ENCODE measurements at places on chromosomes 2 and 18. TPM values are rescaled to one million over a fixed set of nuclear protein-coding genes. Genes with fewer than 3 reads are reported as not detected.

DYSF gene
- 36.7 TPM for polyA plus RNA-seq

CPO gene
- 0.52 TPM for polyA plus RNA-seq

ZNF24 gene
- 15.4 TPM for polyA plus RNA-seq

MAP3K19 gene
- polyA plus RNA-seq: not detected

CRYGC gene
- not detected for polyA plus RNA-seq

AMER3 gene
- polyA plus RNA-seq: 0.02 TPM

DNA sequence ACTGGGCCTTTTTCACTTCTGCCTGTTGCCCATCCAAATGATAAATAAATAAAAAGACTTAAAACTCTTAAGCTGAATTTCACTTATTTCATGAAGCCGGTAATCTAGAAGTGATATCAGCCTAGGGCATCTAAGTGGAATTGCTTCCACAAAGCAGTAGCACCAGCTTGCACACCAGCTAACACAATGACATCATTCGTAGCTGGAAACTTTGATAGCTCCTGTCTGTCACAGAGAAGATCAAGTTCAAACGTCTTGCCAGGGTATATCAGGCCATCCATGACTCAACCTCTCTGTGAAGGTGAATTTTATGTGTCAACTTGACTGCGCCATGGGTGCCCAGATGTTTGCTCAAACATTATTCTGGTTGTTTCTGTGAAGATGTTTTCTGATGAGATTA lies 161.7 kb upstream of the MYT1L start:
- DNase-seq: no peak

GRCh38 chr2:37653805-37654378 lies 17.6 kb downstream of the CDC42EP3 start:
- DNase-seq: peak; percentile 76

GRCh38 chr18:64528646-64529045 lies 379.8 kb upstream of the LINC00305 start:
- DNase-seq: no peak

DNA sequence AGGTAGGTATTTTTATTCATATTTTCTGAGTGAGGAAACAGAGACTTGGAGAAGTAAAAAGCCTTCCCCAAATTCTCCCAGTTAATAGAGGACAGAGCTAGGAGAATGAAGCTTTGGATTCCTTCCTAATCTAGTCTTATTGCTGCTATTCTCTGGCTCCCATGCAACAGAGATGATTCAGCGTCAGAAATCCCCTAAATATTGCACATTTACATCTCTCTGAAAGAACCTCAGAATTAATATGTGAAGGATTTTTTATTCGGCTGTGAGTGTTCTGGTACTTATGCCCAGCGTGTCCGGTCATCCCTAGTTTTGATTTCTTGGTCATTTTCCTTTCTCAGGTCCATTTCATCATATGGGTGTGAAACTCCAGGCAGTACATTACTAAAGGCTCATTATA lies 91.2 kb upstream of the SESTD1 start:
- DNase-seq: no peak

DNA sequence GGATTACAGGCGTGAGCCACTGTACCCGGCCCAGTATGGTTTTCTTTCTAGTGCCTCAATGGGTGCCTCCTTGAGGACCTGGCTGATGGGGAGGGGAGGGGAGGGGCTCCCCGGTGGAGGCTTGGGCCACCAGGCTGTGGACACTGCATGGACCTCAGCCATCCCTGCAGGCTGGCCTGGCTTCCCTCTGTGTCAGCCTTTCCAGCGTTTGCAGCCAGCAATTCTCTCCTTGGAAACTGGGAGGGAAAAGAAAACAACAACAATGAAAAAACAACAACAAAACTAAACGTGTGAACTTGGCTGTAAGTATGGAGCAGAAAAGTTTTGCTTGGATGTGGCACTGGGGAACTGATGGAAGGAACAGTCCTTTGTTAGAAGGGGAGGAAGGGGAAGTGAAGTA lies 159.3 kb downstream of the GLI2 start:
- DNase-seq: peak; percentile 74

DNA sequence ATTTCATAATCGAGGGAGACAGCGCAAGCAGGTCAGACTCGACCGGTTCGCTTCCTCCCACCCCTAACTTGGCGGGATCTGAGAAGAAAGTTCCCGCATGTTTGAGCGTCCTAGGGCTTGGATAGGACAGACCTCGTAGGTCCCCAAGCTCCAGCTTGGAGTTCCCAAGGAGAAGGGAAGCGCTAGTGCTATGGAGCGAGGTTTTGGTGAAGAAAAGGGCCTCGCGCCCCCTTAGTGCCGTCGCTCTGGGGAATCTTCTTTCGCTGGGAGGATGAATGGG lies 11.6 kb upstream of the SKOR2 start:
- DNase-seq: no peak

- DNase-seq: peak; percentile 40
These were observed 523.5 kb upstream of the ZEB2 start for GRCh38 chr2:145043399-145043834.

- DNase-seq: no peak
These were observed 92.2 kb upstream of the TGFA start for GRCh38 chr2:70645733-70646419.

- DNase-seq: no peak
These were observed 39.6 kb downstream of the CRACDL start for GRCh38 chr2:98896416-98896815.

GRCh38 chr2:4693266-4693665 lies 989.9 kb downstream of the DCDC2C start:
- no peak for DNase-seq

- no peak for DNase-seq
These were observed 110.7 kb upstream of the STPG4 start for GRCh38 chr2:47265751-47266231.

DNA sequence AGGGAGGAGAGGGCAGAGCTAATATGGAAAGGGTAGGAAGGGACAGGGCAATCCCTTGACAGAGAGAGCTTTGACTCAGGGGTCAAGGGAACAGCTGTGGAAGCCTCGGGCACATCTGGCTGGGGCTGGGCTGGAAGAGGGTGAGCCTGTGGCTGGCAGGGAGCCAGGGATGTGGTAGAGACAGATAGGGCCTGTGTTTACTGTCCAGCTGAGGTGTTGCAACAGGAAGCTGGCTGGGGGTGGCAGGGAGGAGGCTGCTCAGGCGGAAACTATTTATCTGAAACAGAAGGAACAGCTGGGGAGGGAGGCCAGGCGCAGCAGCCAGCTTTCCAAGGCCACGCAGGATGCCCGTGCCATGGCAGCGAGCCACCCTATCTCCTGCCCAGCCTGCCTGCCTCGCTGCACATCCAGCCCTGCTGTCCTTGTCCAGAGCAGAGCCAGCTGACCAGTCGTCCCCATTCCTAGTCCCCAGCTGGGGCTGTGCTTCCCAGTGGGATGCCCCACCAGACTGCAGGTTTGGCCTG lies 264.7 kb downstream of the CYP26B1 start:
- peak; percentile 91 for DNase-seq

GRCh38 chr2:4898706-4899105 lies 793.5 kb upstream of the SOX11 start:
- DNase-seq: no peak

DNA sequence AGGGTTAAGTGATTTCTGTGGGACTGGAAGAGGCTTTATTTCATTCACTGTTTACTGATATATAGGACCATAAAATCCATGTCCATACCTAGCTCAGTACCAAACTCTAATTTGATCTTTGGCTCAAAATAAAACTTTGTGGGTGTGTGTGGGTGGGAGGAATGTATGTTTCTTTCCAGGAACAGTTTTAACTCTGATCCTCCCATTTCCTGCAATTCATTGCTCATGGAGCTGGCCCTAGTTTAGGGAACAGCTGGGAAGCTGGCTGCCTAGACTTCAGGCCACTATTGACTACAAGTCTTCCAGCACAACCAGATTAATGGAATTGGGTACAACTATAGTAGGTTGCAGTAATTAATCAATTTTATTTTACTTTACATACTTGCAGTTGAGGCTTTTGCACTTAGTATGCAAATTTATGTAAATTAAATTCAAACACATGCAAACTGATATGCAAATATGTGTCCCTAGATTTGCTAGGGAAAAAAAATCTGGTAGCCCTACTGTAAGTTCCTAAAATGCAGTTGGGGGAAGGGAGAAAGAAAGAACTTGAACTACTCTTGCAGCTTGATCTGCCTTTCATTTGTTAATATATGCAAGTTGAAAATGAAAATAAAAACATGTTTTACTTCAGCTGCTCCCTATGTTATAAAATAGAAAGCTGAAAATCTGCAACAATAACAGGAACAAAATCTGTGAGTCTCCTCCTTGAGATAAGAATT lies 1070.3 kb upstream of the CELF4 start:
- DNase-seq: no peak

DNA sequence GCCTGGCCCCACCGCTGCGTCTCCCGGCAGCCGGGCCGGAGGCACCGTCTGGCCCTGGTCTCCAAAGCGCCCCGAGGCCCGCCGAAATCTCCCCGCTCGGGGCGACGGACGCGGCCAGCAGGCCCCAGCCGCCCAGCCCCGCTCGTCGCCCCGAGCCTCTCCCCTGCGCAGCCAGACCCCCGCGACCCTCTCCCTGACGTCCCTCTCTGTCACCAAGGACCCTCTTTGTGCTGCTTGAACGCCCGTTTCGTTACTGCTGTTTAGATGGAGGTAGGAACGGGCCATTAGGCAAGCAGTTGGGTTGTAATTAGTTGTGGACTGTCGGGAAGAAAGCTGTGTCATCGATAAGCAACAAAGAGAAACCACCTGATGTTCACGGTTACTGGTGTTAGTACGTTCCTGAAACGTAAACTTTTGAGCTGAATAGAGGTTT lies 686 bp downstream of the UBXN4 start:
- DNase-seq: no peak

DNA sequence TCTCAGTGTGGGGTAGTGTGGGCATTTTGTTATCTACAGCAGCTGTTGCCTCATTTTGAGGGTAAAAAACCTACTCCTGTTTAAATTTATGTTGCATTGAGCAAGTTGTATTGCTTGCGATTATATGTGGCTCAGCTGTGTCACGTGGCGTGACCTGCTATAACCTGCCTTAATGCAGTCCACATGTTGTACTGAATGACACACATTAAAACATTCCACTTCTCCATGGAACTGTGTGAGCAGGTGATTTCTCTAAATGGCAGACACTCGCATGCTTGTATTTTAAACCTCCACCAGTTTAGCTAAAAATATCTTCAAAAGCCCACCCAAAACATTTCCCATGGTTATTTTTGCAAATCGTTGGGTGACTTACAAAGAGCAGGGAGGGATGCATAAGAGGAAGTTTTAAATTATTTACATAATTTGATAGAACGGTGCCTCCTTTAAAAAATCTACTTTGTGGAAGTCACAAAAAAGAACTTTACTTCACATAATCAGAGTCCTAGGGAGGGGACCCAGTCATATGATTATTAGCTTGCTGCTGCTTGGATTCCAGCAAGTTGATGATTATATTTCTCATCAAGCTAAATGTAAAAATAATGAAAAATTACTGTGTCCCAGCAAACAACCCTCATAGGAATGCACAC lies 163.3 kb upstream of the ZEB2 start:
- DNase-seq: no peak

DNA sequence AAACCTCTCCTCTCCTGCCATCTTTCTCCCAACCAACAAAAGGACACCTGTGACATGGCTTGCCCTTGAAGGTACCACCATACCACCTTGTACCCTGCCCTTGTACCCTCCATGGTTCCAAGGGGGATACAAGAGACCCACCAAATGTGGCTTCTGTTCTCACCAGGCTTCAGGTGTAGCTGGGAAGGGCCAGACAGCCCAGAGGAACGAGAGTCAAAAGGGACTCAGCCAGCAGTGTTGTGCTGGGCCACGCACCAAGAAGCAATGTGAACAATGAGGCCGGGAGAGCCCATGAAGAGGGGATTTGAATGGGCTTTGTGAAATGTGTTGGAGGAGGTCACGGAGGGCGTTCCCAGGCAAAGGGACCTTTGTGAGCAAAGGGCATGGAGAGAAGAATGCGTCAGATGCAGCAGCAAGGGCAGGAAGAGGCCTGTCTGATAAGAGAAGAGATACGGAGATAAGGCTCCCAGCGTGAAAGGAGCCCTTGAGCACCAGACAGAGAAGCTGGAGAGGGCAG lies 48.6 kb downstream of the PLB1 start:
- DNase-seq: no peak

DNA sequence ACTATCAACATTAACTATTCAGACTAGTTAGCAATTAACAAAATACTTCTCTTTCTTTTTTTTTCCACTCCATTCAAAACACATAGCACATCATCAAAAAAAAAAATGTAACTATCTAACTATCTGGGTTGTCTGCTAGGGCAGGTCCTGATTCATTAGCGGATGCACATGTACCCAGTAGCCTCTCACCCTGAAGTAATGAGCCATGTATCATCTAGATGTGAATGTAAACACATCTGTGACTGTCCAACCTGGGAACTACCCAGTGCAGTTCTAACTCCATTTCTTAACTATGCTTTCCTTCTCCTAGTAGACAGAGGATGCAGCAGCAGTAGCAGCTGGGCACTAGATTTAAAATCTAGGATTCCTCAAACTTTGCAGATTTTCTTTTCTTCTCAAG lies 183.1 kb upstream of the PIK3C3 start:
- DNase-seq: no peak

DNA sequence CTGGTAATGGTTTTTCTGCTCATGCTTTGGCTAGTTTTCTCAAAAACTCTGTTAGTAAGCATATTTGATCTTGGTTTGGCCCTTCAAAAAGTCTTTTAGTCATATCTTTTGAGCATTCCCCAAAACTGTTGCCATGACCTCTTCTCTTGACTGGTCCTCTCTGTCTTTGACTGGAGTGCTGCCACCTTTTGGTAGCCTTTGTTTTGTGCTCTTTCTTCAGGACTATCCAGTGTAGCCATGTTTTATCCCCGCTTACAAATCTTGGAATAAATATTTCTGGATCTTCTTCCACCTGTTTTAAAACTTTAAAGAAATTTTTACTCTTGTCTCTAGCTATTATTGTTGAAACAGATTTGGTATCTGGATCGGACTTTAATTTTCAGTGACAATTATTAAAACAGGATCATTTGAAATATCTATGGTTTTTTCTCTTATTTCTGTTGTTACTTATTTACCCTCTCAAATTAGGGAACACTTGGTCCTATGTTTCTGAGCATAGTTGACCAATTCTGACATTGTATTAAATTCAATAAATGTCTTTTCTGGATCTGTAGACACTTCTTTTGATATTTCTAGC lies 965 bp upstream of the ELOA2 start:
- no peak for DNase-seq

DNA sequence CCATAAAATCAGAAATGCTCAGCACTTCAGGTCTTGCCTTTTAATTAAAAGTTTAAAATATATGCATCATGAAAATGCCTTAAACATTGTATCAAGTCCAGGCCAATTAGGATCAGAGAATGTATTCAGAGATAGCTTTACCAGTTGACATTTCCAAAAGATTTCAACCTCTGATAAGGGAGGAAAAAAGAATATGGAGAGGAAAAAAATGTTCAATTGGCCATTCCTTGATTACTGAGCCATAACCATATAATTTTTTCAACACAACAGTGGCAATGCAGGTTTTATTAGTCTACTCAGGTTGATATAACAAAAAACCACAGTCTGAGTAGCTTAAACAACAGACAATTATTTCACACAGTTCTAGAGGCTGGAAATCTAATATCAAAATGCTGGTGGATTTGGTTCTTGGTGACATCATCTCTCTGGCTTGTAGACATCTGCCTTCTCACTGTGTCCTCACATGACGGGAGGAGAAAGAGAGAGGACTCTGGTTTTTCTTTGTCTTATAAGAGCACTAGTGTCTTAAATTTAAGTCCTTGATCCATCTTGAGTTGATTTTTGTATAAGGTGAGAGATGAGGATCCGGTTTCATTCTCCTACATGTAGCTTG lies 111.9 kb downstream of the IRS1 start:
- no peak for DNase-seq

- no peak for DNase-seq
These were observed 365.5 kb upstream of the KLHL29 start for GRCh38 chr2:23019476-23019875.
